ENCODE measurements at places on chromosomes 7 and 10.

DNA sequence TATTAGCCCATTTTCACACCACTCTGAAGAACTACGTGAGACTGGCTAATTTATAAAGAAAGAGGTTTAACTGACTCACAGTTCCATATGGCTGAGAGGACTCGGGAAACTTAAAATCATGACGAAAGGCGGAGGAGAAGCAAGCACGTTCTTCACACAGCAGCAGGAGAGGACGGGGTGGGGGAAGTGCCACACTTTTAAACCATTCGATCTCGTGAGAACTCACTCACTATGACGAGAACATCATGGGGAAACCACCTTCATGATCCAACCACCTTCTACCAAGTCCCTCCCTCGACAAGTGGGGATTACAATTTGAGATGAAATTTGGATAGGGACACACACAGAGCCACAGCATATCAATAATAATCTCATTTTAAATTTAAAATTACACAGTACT is 80.2 kb downstream of the VWDE start:
- no peak for DNase-seq

- DNase-seq, result peak; percentile 28
These were observed 547 bp downstream of the DDIT4 start for GRCh38 chr10:72274213-72274729.

- no peak for DNase-seq
These were observed 56.3 kb downstream of the CACUL1 start for GRCh38 chr10:118698421-118698820.

GRCh38 chr10:76738991-76739390 is 898.6 kb downstream of the KCNMA1 start:
- DNase-seq, result no peak

- DNase-seq, result no peak
These were observed 16.5 kb downstream of the CNOT4 start for GRCh38 chr7:135493362-135493761.

DNA sequence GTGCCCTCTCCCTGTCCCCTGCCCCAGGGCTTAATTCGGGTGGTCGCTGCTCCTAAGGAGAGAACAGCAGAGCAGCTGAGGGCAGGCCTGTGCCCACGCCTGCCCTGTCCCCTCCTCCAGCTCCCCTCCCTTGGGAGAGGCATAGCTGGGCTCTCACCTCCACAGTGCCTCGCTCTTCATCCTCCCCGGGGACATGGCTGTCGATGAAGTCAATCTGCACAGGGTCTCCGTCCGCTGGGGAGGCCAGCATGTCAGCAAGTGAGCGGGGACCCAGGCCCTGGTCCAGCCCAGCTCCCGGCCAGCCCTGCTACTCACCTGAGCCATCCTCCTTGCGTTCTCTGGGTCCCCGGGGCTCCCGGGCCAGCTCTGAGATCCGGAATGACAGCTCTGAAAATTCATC is 3.8 kb upstream of the SAP25 start:
- no peak for DNase-seq

- DNase-seq, result no peak
These were observed 142.3 kb downstream of the NRP1 start for GRCh38 chr10:33192190-33192589.

- peak; percentile 25 for DNase-seq
These were observed 208.3 kb downstream of the PPP1R3A start for GRCh38 chr7:113710310-113711096.

DNA sequence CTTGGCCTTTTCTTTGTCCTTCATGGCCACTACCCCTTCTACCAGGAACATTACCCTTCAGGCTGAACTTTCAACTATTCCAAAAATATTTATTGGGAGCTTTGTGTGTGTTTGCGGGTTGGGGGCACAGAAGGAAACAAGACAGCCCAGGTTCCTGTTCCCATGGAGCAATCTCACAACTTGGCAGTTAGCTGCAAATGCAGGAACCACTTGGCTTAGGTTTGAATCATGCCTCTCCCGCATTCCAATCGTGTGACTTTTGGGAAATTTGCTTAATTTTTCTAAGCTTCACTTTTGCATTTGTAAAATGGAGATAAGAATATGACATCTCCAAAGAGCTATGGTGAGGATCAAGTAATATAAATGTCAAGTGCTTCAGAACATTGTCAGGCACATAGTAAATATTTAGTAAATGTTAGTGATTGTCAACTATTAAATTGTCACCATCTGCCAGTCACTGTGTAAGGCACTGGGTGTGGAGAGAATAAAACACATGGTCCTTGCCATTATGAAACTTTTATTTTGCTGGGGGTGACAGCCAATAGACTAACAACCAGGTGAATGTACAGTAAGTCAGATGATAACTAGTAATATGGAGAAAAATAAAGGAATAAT is 277.1 kb downstream of the SNX13 start:
- no peak for DNase-seq

- DNase-seq, result no peak
These were observed 176.6 kb downstream of the GALNT11 start for GRCh38 chr7:152202056-152202455.

GRCh38 chr7:131161103-131161502 is 166.6 kb upstream of the MKLN1 start:
- DNase-seq, result no peak

GRCh38 chr10:116030576-116030975 is 242.4 kb downstream of the GFRA1 start:
- DNase-seq, result no peak

DNA sequence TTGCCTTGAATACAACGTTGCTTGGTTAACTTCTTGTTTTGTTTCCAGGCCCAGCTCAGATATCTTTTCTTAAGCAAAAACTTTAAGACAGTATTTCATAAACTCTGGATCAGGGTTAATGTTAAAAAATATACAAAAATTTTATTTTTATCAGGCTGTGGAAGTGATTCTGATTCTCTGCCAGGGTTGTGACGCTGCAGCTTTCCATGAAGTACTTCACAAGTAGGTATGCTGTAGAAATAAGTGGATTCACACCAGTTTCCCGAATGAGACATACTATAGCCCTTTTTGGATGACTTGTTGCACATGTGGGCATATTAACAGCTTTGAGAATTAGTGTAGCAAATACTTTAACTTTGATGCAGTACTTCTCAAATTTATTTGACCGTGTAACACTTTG is 70.1 kb downstream of the CDK14 start:
- DNase-seq, result no peak

GRCh38 chr7:94962661-94963060 is 55.3 kb downstream of the PPP1R9A start:
- DNase-seq, result no peak

GRCh38 chr10:76088980-76089379 is 657.6 kb downstream of the LRMDA start:
- no peak for DNase-seq

DNA sequence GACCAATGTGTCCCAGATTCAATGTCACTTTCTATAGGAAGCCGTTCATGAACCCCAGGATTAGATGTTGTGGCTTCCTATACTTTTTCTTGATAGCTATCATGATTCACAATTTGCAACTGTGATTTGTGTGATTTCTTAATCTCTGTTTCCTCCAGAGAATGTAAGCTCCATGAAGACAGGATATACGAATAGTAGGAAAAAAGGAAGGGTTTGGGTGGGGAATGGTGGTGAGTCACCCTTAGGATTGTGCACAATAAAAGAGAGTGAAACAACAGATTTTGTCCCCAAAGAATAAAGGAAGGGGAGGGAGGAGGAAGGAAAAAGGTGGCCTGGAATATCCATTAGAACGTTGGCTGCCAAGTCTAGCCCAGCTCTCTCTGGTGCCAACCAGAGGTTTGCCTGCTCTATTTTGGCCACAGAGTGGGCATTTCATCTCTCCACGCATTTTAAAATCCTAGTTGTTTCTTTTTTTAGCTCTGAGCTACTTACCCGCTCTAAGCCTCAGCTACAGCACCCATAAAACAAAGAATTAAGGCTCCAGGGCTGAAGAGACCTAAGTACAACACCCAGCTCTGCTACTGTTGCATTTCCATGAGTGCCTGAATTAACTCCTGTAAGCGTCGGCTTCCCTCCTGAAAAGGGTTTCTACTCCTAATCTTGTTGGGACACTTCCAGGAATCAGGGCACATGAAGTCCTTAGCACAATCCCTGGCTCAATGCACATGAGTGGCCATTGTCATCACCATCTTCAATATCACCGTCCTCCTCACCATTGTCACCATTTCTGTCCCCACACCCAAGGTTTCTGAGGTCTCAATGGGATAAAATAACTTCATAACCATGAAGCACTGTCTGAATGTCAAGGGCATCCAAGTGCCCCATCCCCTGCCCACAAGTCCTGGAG is 3.5 kb downstream of the HK1 start:
- no peak for DNase-seq

DNA sequence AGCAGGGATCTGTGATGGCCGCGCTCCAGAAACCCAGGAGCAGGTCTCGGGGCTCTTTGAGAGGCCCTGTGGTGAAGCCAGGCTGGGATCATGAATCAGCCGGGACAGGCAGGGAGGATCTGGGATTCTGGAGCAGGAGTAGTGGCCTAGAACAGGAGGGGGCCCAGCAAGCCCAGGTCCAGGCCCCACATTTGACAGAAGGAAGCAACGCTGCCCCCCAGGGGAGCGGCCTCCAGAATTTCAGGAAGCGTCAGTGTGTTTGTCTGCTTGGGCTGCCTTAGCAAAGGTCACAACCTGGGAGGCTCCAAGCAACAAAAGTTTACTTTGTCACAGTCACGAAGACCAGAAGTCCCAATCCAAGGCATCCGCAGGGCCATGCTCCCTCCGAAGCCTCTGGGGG is 36.8 kb downstream of the CLRN3 start:
- DNase-seq, result no peak

GRCh38 chr7:131238347-131238931 is 89.2 kb upstream of the MKLN1 start:
- no peak for DNase-seq

GRCh38 chr10:86693721-86694369 is 25.5 kb downstream of the LDB3 start:
- DNase-seq, result peak; percentile 54

GRCh38 chr10:102869258-102870198 is at the start of gene AS3MT:
AS3MT (plus strand) TSS chr10:102869470; CDS start chr10:102869593, 123 bp downstream.
- peak; percentile 88 for DNase-seq

DNA sequence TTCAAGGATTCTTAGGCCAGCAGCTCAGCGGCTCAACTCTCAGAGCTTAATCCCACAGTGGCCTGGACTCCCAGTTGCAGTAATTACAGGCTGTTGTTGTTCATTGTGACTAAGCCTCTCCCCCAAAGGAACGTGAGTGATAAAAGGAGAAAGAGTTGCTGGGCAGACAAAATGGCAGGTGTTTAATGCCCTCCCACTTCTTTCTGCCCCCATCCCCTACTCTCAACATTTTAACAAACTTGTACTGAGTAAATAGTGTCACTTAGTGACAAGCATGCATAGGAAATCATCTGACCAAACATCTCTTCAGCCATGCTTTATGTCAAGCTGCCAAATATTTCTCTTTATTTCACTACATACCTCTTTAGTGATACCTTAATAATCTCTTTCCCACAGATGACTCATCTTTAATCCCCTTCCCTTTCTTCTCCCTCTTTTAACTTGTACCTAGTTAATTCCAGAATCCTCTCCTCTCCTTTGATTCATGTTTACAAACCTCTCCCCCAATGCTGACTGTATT is 12.4 kb upstream of the MTERF1 start:
- no peak for DNase-seq

GRCh38 chr10:119337796-119338432 is 130.5 kb downstream of the GRK5 start:
- no peak for DNase-seq

GRCh38 chr7:135645296-135645904 is 16.9 kb upstream of the STMP1 start:
- DNase-seq, result no peak

DNA sequence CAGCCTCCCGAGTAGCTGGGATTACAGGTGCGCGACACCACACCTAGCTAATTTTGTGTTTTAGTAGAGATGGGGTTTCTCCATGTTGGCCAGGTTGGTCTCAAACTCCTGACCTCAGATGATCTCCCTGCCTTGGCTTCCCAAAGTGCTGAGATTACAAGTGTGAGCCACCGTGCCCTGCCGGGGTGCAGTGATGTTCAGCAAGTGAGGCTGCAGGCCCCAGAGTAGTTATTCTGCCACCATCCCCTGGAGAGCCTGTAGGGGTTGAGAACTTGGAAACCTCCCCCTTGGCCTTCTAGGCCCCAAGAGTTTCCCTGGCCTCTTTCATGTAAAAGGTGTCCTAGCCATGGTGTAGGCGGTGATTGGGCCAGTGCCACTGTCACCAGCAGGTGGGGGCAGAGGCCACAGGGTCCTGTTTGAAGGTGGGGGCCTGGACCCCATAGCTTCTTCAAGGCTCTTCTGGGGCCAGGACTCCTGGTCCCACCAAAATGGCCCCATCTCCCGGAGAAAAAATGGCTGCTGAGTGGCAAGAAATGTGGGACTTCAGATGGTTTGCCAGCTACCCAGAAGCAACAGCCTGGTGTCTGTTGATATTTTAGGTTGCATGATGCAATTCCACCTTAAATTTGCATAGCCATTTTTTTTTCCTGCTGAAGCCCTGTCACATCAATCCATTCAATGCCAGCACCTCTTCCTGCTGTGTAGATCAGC is 25.5 kb upstream of the INMT start:
- DNase-seq, result no peak

DNA sequence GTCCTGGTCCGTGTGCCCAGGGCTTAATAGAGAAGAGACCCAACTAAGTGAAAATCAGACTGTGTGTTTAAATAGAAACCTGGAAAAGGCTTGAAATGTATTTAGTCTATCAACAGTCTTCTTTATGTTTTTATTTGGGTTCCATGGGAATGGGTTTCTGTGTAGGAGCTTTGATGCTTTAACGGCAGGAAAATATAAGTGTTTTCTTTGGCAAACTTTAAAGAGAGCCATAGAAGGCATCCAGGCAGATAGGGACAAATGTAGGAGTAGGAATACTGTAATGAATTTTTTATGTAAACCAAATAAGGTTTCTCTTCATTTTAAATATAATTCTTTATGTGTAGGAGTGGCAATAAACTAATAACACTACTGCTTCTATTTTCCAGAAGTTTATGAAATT is 989.0 kb downstream of the GATA3 start:
- no peak for DNase-seq

GRCh38 chr7:71504697-71505441 is 372.9 kb downstream of the GALNT17 start:
- no peak for DNase-seq

- no peak for DNase-seq
These were observed 83.4 kb downstream of the UNCX start for GRCh38 chr7:1316086-1316485.

DNA sequence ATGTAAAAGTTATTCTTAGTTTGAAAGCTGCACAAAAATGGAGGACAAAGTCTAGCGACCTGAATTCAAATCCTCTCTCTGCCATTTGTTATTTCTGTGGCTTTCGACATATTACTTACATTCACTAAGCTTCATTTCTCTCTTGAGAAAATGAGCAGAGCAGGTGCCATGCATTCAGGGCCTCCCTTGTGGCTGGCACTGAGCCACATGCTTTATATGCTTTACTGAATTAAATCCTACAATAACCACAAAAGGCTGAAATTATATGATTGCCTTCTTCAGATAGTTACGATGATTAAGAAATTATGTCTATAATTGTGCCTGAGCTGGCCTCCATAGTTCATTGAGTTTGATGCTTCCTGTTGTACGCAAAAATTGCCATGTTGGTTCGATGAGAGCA is 98.7 kb downstream of the NPSR1 start:
- no peak for DNase-seq

DNA sequence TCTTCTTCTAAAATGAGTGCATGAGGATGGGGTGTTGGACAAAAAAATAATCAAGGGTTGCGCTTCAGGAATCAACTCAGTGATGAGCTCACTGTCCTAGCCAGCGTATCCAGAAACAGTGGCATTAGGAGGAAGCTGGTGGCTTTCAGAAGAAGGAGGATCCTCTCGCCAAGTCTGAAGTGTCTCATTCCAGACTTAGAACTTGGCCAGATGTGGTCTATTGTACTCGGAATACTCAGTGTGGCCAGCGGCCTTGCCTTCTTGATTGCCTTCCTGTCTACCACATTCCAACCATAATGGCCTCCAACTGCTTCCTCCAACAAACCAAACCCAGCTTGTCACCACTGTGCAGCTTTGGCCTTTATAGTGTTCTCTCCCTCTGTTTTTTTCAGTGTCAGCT is 732.4 kb downstream of the KCNMA1 start:
- DNase-seq, result no peak

Measured in glutamatergic neuron (in vitro differentiated cells).